Smooth muscle cell of the umbilical artery (primary cell): ENCODE measurements at places on chromosomes 16 and 17. TPM values are rescaled to one million over a fixed set of nuclear protein-coding genes. Genes with fewer than 3 reads are reported as not detected.

The HES7 gene
- total RNA-seq = not detected in 2 replicates

The KRTAP16-1 gene
- total RNA-seq = not detected in 2 replicates

The SSTR5 gene
- total RNA-seq = not detected in 2 replicates

The PRSS27 gene
- 0.30 and 0.42 TPM in 2 replicates for total RNA-seq

The ASGR1 gene
- 1.1 and 1.2 TPM in 2 replicates for total RNA-seq

The OR1A1 gene
- not detected in 2 replicates for total RNA-seq

The SLC25A39 gene
- total RNA-seq = 63.0 and 87.0 TPM in 2 replicates

The RNF157 gene
- total RNA-seq = 0.05 and 1.8 TPM in 2 replicates

The TMEM97 gene
- 8.0 and 22.3 TPM in 2 replicates for total RNA-seq

The SLC47A2 gene
- total RNA-seq = not detected in 2 replicates

The TMEM235 gene
- total RNA-seq = not detected in 2 replicates
